ENCODE measurements at places on chromosomes 7 and 10.

GRCh38 chr10:88361995-88362807 is 220.9 kb downstream of the RNLS start:
- no peak for DNase-seq

GRCh38 chr7:22860784-22861482 is 38.3 kb upstream of the TOMM7 start:
- peak; percentile 50 for DNase-seq

DNA sequence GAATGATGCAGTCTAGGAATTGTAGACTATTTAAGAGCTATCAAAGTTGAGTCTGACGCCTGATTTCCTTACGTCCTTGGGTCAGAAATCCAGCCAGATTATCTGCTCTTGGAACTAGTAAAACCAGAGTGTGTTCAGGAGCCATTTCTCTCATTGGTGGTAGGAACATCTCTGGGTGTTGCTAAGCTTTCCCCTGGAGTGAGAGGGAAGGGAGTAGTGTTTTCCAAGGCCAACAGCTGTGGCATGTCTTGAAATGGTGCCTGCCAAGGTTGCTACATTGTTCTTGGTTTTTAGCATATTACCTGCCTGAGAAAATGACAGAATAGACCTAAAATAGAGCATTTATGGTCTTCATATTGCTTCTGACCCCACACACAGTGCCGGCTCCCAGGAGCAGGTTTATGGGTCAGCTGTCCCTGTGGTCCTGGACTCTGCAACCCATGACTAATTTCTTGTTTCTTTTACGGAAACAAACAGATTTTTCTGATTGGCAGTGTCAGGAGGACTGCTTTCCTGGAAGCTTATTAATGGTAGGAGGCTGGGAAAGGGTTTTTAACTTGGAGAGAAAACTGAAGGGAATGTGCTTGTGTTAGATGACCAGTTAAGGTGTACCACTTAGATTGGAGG is 17.5 kb downstream of the GBF1 start:
- peak; percentile 29 for DNase-seq

DNA sequence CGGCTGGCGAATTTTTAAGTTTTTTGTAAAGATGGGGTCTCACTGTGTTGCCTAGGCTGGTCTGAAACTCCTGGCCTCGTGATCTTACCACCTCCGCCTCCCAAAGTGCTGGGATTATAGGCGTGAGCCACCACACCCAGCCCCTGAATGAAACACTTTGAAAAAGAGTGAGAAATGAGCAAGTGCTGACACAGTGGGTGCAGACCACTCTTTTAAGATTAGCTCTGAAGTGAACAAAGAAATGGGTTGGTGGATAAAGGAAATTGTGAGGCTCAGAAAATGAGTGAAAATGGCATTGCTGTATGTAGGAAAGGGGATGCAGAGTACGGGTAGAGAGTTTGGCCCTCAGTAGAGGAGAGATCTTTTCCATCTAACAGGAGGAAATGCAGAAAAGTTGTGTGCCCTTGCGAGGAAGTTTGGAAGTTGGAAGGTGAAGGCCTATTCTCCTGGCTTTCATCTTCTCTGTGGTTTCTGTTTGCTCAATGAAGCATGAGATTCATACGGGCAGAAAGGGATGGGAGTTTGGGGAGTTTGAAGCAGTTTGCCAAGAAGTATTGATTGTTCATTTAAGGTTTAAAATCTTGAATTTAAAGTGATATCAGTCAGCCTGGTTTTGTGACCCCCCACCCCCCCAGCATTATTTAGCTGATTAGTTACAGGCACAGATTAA is 11.0 kb downstream of the MAPK8 start:
- no peak for DNase-seq

DNA sequence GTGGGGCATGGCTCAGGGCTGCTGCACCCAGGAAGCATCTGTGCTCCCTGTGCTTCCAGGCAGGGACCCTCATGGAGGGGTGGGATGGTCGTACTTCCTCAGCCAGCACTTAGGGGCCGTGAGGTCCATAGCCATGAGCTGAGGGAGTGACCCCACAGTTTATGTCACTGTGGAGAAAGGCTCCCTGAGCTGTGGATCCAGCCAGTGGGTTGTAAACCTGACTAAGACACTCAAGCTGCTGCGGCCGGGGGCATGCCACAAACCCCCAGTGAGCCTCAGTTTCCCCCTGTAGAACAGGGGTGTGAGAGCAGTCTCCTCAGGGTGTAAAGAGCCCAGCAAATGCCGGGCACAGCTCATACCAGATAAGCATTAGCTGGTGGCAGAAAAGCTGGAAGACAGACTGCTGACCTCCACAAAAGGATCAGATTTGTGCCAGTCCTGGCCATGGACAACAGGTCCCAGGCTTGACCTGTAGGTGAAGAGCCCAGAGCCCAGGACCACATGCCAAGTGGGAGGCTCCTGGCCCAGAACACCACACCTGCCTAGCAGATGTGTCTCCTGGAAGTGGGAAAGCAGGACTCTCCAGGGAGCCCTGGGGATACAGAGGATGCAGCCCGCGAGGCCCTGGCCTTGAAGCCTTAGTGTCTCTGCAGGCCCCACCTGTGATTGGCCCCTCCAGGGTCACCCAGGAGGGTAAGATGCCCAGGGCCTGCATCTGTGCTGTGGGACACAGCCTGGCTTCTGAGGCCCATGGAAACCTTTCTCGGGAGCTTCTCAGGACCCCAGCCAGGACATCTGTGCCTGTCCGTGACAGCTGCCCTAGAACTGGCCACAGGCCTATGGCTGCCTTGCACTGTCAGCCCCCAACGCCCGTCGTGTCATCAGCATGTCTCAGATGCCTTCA is 78.1 kb upstream of the RET start:
- no peak for DNase-seq

DNA sequence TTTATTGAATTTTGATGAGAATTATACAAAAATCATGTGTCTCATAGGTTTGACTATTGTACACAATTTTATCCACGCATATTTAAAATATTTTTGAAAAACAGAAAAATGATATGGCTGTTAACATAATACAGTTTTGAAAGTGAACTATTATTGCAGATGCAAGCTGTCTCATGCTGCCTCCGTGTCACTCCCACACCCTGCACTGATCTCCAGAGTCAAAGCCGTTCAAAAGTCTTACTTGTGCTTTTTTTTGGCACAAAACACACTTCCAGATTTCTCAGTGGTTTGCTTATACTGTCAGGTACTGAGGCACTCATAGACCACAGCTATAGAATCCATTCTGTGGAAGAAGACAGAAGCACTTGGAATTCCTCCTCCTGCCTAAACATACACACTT is 243.1 kb upstream of the ADARB2 start:
- no peak for DNase-seq

DNA sequence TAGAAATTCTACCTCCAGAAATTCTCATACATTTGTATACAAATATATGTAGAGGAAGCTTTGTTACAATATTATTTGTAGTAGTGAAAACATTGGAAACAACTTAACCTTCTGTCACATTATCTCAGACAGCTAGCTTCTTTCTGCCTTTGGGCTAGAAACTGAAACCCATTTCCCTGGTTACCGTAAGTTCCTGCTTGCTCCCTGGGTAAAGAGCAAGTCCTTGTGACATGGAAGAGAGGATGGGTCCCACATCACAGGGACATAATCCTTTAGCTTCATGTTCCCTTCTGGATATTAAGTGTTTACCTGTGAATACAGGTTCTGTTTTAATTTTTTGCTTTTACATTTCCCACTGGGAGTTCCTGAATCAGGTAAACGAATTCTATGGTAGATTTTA is 41.8 kb downstream of the KLHDC10 start:
- no peak for DNase-seq

DNA sequence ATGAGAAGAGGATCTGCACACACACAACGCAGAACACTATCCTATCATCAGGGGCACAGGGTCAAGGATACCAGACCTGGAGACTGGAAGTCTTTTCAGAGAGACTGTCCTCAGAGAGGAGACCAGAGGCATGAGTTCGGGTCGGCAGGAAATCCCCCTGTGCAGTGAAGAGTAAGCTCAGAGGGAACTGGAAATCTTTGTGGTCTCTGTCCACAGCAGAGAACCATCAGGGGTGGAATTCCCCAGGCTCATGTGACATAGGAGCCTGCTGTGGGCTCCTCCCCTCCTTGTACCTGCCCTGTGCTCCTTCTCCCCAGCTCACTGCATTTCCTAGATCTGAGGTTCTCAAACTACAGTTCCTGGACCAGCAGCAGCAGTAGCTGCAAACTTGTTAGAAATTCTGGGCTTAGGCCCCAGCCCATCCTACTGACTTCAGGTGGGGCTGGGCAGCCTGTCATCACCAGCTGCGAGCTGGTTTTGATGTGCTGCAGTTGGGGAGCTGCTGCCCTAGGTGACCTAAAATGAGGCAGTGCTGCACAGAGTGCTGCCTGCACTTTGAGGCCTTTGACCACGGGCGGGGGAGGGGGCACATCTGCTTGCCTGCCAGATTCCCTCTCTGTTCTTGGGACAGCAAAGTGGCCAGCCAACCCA is 2.4 kb downstream of the ZMIZ2 start:
- DNase-seq: no peak

DNA sequence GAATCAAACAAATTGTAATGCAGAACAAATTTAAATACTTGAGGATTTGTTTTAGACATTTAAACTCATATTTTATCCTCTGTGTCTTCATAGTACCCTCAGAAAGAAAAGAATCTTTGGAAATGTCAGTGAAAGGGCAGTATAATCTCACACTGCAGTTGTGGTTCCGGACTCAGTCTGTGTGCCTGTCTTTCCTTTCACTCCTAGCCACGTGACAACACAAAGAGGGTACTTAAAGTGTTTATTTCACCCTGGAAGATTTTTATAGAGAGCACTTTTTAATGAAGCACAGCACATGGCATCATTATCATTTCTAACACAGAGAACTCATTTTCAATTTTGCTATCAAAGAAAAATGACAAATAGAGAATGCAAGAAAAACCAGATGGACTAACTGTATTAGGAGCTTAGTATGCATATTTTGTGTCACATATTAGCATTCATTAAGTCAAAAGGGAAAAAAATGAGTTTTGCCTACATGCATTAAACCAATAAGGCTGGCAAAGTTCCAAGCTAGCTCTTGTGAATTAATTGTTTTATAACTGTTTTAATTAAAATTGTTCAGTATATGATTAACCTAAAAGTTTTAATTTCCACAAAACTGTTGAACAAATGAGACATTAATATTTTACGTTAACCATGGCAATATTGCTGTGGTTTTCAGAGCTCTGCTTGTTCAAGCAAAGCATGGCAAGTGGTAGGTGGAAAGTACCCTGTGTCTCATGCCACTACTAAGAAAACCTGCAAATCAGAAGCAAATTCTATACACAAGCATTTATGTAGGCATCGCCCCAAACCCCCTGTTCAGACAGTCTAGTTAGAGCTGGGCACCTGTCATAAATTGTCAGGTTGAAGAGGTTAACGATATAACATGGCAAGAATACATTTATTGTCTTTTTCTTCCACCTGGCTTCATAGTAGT is 65.9 kb downstream of the AUTS2 start:
- no peak for DNase-seq

DNA sequence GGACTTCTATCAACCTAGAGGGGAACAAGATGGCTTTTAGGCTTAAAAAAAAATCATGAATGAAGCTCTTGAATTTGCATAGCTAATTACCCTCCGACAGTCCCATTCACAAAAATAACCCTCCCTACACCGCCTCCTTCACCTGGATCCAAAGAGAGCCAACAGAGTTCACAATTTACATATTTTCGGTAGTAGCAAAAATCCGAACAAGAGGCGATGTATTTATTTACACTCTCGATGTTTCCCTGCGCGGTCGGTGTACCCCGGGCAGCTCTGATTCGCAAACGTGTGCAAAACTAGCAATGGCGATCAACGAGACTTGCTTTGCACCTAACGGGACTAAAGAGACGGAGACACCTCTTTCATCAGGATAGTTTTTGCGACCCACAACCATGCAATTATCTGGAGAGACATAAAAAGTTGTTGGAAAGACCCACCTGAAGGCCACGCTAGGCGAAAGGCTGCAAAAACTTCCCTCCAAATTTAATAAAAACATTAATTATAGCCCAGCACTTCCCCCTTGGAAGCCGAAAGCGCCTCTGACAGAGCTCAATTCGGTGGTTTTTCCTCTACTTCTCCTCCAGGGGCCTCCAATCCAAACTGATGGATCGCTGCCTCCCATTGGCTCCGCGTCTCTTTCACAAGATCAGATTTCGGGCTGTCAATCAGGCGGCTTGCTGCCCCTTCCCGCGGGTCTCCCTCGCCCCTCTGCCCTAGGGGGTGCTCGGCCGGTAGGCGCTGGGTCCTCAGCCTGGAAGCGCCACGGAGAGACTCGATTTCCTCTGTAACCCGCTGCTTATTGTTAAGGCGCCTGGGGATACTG is at the start of gene ETV1:
TSS of gene ETV1 (minus strand) at position 541 of the 823 bp plus-strand sequence. CDS start 614 bp downstream, outside the sequence.
- DNase-seq: peak; percentile 80

DNA sequence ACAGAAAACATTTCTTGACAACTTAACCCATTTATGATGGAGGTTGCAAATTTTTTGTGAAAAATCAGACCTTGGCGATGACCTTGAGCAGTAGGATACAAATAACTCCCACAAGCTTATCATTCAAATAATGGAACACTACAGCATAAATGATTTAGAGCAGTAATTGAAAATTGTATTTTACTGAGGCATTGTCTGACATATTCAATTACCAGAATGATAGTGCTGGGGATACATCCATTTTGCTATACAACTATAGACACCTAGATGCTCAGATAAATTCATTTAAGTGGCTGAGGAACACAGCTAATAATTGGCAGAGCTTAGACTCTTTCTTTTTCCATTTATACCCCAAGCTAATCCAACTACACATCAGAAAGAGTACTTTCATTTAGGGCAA is 18.9 kb downstream of the TWIST1 start:
- no peak for DNase-seq

DNA sequence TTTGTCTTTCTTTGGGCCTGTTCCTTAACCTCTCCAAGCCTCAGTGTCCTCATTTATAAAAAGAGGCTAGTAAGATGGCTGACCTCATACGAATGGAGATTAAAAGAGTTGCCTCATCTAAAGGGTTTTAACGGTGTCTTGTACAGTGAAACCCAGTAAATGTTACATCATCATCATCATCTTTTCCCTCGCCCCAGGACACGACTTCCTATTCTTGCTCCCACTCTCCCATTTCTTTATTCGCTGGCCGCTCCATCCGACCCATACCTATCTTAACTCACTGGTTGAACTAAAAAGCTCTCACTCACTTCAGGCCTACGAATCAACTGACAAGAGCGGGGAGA is 554 bp downstream of the FRA10AC1 start:
- peak; percentile 54 for DNase-seq

DNA sequence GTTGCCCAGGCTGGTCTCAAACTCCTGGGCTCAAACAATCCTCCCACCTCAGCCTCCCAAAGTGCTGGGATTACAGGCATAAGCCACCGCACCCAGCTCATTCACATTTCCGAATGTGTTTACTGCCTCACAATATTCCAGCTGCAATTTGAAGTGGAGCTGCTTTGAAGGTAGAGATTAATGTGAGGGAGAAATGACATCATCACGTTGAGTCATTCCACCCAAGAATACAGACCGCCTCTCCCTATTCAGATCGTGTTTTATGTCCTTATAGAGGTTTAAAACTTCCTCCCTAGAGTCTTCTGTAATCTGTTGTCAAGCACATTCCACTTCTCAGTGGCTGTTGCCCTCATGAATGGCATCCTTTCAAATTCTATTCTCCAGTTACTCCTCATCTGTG is 100.4 kb upstream of the PDGFA start:
- peak; percentile 77 for DNase-seq

- DNase-seq: no peak
These were observed 356.4 kb downstream of the TNS3 start for GRCh38 chr7:47225387-47226131.

GRCh38 chr7:130151591-130152492 is 53.4 kb downstream of the TMEM209 start:
- peak; percentile 34 for DNase-seq

- peak; percentile 83 for DNase-seq
These were observed 451.4 kb downstream of the SUGCT start for GRCh38 chr7:40586197-40586596.

Measured in cardiac fibroblast (primary cell).